Stimulated activated CD4-positive, alpha-beta T cell treated with anti-CD3 and anti-CD28 coated beads, Interleukin-4, amount 100 ng/mL, for 24 hours (primary cell): ENCODE measurements at places on chromosomes 5 and 9.
A peak's percentile ranks its signal among the peaks of the same experiment; 100 is the strongest.

DNA sequence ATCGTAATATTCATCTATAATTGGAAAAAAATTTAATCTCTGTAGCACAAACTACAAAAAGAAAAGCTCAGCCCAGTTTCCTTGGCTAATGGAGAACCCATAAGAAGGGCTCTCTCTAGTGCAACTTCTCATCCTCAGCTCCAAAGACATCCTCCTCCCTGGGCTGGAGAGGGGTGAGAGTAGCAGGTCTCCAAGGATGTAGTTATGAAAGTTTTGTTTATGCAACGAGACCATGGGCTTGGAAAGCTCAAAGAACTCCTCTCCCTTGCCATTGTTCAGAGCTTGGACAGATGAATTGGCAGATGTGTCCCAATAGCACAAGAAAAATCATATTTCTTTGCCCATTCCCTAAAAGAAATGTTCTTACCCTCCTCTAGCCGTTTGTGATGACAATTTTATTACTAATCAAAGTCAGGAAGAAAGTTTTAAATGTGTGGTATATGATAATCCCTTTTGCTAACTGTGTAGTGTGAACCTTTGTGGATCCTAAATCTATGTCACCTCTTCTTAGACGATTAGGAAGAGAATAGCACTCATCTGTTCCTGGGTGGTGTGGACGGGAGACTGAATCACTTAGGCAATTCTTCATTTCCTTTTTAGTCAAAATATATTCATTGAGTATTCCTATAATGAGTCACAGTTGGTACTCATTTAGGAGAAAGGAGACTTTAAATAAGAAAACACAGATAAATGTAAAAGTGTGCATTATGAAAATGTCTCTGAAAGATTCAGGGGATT lies 52.2 kb downstream of the GARNL3 start:
- DNase-seq = no peak

GRCh38 chr5:33854733-33855151 lies 37.0 kb downstream of the ADAMTS12 start:
- no peak for DNase-seq

GRCh38 chr9:34409154-34409553 lies 32.5 kb upstream of the MYORG start:
- no peak for DNase-seq

DNA sequence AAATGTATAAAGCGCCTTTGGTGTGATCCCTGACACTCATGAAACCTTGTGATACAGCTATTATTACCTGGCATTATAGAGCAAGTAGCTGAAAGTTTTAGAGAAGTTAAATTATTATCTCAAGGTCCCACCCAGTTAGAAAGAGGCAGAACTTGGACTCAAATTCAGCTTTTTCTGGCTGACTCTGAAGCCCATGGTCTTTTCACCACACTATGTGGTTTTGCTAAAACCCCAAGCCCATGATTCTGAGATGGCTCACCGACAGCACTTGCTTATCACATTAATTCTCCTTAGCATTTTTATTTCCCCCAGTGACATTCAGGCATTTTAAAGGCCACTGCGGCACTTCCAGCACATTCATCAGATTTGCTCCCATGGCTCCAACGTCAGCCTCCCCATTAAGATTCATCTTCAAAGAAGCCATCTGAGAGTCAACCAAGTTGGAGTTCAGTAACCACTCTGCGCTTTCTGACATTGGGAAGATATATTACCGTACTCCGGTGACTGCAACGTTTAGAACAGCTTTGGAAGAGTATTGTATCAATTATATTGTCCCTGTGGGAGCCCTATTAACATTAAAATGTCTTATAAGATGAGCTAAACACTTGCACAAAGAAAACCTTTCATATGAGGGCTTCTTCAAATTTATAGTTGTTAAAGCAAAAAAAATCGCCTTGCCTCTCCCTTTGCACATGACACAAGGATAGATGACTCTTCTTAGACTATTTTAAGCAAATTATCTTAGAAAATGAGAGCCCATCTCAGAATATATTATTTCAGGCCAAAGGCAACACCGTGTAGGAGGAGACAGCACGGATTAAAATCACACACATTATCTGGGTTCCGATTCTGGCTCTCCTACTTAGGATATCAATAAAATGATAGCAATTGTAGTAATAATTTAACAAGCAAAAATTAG lies 638.1 kb downstream of the ACTL7B start:
- DNase-seq = no peak

GRCh38 chr5:82905986-82906385 lies 171.2 kb downstream of the TMEM167A start:
- DNase-seq = no peak

GRCh38 chr5:38831909-38832308 lies 13.9 kb upstream of the OSMR start:
- DNase-seq = no peak

- DNase-seq = no peak
Observed at GRCh38 chr5:67774267-67774552, 441.3 kb upstream of the PIK3R1 start.

DNA sequence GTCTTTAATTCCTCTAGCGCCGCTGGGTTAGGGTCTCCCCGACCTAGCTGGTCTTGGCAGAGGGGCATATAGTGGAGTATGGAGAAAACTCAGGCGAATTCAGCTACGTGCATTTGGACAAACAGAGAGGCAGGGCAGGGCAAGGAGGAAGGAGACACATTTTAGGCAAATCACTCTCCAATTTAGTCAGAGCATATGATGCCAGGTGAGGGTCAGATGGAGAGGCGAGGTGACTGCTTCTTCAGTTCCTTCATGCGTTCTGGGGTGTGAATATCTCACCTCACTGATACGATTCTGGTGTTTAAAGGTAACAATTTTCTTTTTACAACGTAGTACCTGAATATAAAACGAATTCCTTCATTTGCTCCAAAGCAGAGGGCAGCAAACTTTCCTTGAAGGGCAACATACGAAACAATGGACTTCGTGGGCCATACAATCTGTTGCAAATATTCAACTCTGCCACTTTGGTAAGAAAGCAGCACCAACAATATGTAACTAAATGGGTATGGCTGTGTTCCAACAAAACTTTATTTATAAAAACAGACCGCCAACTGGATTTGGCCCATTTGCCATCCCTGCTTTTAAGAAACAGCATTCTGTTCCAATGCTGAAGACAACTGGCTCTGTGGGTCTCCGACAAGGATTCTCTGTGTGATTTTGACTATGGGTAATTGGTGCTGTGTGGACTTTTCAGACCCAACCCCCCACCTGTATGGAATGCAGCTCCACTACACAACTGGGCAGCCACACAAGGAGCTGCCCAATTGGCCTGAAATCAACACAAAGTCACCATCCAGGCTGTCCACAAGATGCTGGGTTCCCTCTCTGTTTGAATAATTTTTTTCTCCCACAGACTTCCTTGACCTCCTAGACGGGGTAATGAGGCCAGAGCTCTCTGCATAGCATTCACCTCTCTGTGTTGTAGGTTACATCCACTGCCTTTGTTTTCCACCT lies 53.8 kb downstream of the RAPGEF1 start:
- DNase-seq = no peak

GRCh38 chr5:113081881-113082546 lies 105.4 kb downstream of the DCP2 start:
- DNase-seq = no peak

GRCh38 chr9:86318187-86318586 lies 35.8 kb upstream of the ISCA1 start:
- DNase-seq = no peak

DNA sequence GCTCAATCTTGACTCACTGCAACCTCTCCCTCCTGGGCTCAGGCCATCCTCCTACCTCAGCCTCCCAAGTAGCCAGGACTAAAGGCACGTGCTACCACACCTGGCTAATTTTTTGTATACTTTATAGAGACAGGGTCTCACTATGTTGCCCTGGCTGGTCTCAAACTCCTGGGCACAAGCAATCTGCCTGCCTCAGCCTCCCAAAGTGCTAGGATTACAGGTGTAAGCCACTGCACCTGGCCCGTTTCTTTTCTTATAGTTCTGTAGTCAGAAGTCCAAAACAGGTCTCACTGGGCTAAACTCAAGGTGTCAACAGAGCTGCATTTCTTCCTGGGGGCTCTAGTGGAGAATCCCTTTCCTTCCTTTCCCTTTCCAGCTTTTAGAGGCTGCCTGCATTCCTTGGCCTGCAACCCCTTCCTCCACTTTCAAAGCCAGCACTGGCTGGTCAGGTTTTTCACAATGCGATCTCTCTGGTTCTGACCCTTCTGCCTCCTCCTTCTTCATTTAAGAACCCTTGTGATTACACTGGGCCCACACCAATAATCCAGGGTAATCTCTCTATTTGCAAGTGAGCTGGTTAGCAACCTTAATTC lies 16.3 kb downstream of the IRF1 start:
- DNase-seq = no peak

DNA sequence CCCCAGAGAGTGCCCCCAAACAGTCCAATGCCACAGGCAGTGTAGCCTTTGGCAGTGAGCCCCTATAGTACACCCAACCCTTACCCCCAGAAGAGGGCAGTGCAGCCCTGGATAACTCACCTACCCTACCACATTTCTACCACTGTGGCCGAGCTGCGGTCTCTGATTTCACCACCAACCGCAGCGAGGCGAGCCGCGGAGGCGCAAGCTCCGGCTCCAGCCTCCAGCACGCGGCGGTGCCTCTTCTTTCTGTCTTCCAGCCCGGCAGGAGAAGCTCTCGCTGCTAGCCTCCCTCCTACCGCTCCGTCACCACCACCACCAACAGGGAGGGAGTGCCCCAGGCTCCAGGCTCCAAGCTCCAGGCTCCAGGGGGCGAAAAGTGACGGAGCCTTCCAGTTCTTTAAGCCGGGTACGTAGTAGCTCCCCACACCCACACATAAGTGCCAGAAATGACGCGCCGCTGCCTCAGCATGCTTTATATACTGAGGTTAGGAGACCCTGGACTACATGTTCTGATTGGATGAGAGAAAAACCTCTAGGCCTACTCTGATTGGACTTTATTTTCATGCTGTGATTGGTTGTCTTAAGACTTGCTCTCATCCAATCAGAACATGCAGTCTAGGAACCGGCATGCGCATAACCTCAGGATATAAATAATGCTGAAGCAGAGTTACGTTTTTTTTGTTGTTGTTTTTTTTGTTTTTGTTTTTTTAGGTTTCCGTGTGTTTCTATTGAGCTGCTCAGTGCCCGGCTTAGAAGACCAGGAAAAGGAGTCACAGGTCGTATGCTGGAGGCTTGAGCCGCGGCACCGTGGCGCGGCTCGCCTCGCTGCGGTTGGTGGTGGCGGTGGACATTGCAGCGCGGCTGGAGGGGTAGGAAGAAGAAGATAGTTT lies at the start of gene PCAT7:
Gene PCAT7, plus strand, starts transcription at position 645 of the 893 bp plus-strand sequence.
- DNase-seq = peak; percentile 29

- no peak for DNase-seq
Observed at GRCh38 chr5:115384587-115385375, 88.3 kb upstream of the CCDC112 start.

DNA sequence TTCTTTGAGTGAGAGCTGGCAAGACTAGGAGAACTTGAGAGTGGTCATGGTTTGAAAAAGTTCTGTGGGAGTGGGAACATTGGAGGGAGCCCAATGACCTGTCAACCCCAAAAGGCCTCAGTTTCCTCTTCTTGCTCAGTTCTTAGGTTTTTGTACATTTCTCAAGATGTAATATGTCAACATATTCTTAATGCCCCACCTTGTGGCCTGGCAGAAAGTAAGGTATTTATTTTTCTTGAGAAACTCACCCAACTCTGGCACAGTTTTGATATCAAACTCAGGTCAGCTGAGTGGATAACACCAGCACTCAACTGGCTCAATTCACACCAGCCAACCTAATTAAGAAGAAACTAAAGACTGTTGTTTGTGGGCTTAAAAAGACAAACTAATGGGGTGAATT lies 123.0 kb upstream of the SLC27A6 start:
- no peak for DNase-seq

GRCh38 chr5:153256-153655 lies 38.0 kb upstream of the LRRC14B start:
- no peak for DNase-seq
